ENCODE measurements at places on chromosomes 1 and 21.

DNA sequence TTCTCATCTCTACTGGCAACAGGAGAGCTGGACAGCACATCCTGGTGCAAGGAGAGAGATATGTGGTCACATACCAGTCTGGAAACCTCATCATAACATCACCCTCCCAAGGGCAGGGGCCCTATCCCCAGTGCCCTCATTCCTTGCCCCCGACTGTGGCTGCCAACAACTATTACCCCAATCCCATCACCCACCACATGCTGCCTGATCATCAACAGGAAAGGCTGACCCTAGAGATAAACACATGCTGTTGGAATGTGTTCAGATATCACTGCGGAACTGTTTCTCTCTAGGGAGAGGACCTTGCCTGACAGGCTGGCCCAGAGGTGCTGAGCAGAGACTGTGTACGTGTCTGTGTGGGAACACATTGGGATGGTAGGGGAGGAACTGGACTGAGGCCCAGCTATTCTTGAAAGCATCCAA, 4.5 kb upstream of the INKA2 start:
- DNase-seq, result no peak

DNA sequence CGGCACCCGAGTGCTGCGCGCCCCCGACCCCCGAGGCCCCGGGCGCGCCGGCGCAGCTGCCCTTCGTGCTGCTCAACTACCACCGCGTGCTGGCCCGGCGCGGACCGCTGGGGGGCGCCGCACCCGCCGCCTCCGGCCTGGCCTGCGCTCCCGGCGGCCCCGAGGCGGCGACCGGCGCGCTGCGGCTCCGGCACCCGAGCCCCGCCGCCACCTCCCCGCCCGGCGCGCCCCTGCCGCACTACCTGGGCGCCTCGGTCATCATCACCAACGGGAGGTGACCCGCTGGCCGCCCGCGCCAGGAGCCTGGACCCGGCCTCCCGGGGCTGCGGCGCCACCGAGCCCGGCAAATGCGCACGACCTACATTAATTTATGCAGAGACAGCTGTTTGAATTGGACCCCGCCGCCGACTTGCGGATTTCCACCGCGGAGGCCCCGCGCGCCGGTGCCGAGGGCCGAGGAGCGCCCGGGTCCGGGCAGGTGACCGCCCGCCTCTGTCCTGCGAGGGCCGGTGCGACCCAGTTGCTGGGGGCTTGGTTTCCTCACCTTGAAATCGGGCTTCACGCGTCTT, 49.0 kb downstream of the SIM2 start:
- no peak for DNase-seq

- no peak for DNase-seq
Observed at GRCh38 chr1:40281853-40282252, 23.8 kb downstream of the ZMPSTE24 start.

DNA sequence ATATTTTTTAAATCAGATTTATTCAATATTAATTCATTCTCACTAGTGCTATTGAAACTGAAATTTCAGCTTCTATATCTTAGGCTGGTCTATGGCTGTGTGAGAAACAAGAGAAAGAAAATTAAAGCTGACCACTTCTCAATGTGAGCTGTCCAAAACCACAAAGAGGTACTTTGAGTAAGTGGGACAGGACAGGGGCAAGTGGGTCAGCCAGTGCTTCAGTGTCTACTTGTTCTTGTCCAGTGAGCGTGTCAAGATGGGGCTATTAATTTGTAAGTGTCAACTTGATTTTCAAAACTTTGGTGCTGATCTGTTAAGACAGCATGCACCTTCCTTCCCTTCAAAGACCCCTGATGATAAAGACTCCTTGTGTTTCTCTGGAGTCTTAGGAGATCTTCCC, 533.9 kb downstream of the PLPP3 start:
- DNase-seq, result no peak

- no peak for DNase-seq
Observed at GRCh38 chr1:21511579-21512522, 2.6 kb downstream of the ALPL start.

DNA sequence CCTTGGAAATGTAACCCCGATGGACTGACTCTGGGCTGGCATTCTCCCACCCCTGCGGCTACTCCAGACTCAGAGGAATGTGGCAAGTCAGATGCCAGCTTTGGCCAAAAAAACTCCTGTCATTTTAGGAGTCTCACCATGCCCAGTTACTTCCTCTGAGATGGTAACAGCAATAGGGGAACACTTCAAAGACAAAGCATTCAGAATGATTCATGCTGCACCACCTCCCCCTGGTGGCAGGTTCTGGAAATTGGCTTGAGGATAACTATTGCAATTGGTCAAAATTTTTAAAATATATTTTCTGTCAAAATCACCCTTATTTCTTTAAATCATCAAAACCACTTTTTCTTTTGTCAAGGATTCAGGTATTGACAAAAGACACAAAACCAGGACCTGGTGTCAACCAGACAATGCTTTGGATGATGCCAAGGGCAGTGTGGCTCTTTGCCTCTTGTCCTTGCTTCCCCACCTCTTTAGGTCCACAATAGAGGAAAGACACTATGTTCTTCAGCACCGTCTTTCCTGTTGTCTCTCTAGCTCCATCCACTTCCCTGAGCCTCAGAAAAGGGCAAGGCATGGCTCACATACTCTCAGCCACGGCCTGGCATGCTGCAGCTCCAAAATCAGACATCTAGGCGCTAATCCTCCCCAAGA, 9.9 kb upstream of the CDCA8 start:
- peak; percentile 53 for DNase-seq

- DNase-seq, result no peak
Observed at GRCh38 chr1:42940851-42941639, 17.6 kb downstream of the SLC2A1 start.

DNA sequence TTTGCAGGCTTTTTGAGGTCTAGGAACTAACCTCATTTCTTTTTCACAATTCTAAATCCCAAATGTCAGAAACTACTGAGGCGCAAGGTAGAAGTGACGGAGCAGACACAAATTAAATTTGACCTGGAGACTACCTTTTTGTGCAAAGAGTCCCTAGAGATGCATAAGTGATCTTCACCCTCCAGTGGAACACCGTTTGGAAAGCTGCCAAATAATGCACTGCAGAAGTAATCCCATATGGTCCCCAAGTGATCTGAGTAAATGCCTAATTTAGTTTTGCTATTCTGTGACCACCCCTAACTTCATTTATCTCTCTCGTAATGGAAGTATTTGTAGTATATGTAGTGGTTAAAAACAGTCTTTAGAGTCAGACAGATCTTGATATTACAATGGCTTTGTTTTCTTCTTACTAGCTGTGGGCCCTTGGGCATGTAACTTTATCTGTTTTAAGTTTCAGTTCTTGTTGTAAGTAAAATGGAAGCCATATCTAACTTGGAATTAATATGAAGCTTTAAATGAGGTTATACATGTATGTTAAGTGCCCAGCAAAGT, 70.4 kb upstream of the IPO9 start:
- no peak for DNase-seq

DNA sequence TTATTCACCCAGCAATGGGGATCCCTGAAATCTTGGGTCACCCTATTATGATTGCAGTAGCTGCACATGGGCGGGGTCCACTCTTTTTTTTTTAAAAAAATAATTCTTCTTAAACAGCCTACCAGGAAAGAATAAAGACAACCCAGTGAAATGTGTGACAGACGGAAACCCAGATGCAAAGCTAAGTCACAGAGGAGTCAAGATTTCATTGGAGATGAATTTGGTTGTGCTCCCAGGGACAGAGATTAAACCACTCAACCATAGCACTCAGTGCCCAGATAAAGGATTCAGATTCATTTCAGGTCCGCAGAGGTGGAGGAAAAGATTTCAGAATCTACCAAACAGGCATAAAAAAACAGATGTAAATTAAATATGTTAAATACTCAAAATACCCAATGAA, 583.5 kb upstream of the ZP4 start:
- no peak for DNase-seq

DNA sequence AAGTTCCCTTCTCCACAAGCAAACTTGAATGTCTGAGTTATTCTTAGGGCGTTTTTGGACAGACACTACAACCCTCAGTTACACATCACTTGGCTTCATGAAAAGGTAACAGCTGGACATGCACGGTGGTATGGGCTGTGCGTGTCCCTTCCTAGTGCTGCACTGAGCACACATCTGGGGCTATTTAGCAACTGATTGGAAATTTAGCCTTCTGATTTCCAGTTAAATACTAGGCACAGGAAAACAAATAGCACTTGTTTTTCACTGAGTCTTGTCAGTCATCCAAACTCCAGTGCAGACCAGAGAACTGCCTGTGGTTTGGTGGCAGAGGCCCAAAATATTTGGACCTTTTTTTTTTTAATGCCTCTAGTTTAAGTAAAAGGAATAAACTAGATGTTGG, 134.7 kb downstream of the TGFBR3 start:
- no peak for DNase-seq

- DNase-seq, result no peak
Observed at GRCh38 chr1:154837672-154838171, 32.4 kb downstream of the KCNN3 start.

GRCh38 chr1:54069791-54070170, 16.4 kb downstream of the TCEANC2 start:
- no peak for DNase-seq

DNA sequence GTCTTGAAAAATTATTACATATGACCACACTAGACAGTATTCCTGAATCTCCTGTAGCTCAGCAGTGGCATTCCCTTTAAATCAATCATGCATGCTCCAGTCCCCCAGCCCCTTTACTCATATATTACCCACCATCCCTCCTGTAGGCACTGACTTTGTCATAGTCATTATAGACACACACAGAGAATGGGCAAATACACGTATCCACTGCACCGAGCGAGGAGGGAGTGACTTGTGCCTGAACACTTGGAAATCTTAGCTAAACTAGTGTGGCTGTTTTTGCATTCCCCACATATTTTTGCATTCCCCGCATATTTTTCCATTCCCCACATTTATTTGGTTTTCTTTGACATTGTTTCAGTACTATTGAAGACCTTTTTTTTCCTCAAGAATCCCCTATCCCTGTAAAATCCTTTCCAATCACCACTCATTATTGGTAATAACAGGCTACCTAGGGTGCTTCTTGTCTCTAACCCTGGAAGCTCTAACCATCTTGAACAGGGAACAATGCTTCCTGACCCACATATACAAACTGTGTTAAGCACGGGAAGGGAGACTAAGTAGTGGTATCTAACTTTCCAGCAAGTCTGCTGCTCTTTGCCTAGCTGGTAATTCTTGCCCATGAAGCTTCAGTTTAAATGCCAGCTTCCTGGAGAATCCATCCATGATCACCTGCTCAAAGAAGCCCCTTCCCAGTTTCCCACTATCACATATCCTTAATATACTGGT, 534.4 kb upstream of the CAMK1G start:
- DNase-seq, result no peak

- no peak for DNase-seq
Observed at GRCh38 chr1:30450148-30450817, 273.1 kb downstream of the MATN1 start.

- DNase-seq, result no peak
Observed at GRCh38 chr1:230243583-230244353, 176.7 kb downstream of the GALNT2 start.

- no peak for DNase-seq
Observed at GRCh38 chr1:40630488-40631223, 34.8 kb downstream of the RIMS3 start.

DNA sequence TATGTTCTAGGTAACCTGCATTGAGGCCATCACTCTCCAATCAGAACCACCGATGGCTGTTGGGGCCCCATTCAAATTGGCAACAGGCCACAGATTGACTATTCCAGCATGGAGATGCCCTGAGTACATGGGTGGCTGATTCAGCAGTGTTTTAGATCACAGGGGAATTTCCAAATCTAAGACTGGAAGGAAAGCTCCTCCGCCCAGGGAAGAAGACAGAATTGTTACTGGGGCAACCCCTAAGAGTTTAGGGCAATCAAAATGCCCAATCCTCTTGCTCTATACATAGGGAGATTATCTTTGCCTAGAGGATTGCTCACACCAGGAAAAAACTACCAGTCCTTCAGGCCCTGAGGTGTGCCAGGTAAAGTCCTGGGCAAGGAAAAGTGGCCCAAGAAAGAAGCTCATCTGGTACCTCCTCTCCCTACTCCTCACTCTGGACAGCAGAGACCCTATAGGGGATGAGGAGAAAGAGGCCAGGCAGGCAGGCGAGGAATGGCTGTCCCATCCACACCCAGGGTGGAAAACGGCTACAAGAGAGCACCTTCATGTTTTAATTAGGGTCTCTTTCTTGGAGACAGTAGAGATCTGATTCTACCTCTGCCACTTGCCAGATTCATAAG, 5.8 kb downstream of the S100A8 start:
- DNase-seq, result no peak

GRCh38 chr1:57512386-57512785, 88.5 kb upstream of the DAB1 start:
- DNase-seq, result no peak

- DNase-seq, result no peak
Observed at GRCh38 chr1:17665950-17666720, 89.0 kb upstream of the ACTL8 start.

GRCh38 chr21:17512253-17513213, at the start of gene CXADR:
TSS of gene CXADR (plus strand) at chr21:17513043. CDS start at chr21:17513130, 87 bp downstream.
- DNase-seq, result peak; percentile 59

DNA sequence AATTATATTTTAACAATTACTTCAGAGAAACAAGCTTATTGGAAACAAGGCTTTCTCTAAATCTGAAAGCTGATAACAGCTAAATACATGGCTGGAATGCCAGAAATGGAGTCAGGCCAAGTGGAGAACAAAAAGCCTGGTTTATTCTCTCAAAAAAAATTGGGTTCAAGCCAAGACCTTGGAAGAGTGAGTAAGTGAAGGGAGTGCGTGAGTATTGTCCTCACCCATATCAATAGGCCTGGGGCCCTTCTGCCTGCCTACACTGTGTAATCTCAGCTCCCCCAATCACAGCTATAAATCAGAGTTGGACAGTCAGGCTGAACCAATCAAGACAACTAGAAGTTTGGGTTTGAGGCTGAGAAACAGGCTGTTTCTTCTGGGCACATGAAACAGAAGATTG, 7.4 kb downstream of the KYAT3 start:
- DNase-seq, result no peak

GRCh38 chr1:174060090-174060489, 37.9 kb upstream of the RC3H1 start:
- DNase-seq, result no peak

- no peak for DNase-seq
Observed at GRCh38 chr1:234564035-234565029, 45.6 kb downstream of the IRF2BP2 start.

DNA sequence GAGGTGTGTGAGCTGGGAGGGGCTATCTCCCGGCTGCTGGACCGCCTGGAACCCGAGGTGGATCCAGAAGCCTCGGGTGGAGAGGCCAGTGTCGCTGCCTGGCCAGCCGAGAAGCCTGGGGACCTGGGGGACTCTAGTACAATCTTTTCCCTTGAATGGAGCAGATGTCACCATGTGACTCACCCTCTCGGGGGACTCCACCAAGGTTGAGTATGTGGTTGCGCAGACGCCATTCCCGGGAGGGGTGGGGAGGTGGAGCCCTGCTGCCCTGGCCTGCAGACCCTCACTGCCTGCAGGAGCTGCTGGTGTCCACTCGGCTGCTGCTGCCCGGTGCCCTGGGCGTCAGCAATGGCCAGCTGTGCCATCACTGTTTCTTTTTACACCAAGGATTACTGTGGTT, 40.3 kb downstream of the TP73 start:
- no peak for DNase-seq

All from T-helper 17 cell (primary cell).